ENCODE measurements at places on chromosomes 3 and 15.

- no peak for DNase-seq
These were observed 654 bp upstream of the C3orf38 start for GRCh38 chr3:88149101-88149508.

DNA sequence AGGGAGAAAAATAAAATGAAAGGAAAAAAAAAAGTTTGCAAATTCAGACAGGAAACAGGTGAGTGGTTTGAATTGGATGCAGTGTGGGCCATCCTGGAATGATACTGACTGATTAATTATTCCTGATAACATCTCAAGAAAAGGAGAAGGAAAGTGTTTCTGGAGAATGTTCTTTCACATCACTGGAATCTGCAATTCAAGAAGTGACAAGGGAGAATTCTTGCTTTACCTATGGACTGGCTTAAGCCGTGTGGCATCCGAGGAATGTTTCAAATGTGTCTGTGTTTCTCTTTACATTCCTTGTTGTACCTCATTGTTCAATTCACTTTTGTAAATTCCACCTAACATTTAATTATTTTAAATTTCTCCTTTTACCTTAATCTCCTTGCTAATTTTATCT is 465.0 kb downstream of the EPHB1 start:
- DNase-seq = no peak

DNA sequence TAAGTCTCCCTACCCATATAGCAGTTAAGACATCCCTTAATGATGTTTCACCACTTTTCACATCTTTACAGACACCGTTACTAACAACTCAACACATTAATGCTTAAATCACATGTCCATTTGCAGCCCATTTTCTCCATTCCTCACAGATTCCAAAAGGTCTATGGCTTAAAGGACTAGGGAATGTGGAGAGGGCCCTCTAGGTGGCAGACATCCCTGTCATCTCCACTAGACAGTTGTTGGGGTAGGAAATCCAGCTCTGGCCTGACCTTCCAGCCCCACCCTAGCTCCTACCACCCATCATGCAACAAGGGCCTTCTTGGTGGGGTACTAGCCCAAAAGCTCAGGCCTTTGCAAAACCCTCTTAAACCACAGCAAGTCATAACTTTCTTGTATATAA is 25.2 kb downstream of the CPEB1 start:
- no peak for DNase-seq

- DNase-seq = no peak
These were observed 41.3 kb upstream of the RBM5 start for GRCh38 chr3:50047426-50047825.

DNA sequence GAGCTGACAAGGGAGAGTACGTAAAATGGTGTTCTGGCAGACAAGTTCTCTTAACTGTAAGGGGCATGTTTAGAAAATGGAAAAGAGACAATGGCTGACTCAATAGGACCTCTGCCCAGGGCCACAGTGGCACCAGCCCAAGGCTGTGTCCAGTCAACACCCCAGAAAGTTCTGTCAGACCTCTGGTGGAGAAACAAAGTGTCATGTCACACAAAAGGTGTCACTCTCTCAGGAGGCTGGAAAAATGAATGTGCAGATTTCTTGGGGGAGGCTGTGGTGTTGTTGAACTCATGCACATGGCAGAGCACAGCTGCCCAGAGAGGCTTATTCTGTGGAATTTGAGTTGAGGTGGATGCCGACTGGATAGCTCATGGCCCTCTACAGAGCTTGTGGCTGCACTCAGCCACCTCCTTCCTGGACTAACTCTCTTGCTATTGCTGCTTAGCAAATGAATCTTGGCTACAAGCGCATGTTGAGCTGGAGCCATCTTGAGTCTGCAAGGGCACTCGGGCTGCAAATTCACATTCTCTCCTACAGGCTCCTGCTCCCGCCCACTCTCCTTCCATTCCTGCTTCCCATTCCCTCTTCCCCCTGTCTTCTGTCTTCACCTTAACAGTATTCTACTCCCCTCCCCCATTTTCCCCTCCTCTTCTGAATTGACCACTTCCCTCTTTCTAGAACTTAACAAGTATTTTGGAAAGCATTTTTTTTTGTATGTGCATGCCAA is 55.8 kb upstream of the SLC7A14 start:
- no peak for DNase-seq
